ENCODE measurements at places on chromosomes 13 and 19. TPM values are rescaled to one million over a fixed set of nuclear protein-coding genes. Genes with fewer than 3 reads are reported as not detected.

HNRNPM gene
- 225 TPM for total RNA-seq

APOC4 gene
- total RNA-seq = not detected

DNA sequence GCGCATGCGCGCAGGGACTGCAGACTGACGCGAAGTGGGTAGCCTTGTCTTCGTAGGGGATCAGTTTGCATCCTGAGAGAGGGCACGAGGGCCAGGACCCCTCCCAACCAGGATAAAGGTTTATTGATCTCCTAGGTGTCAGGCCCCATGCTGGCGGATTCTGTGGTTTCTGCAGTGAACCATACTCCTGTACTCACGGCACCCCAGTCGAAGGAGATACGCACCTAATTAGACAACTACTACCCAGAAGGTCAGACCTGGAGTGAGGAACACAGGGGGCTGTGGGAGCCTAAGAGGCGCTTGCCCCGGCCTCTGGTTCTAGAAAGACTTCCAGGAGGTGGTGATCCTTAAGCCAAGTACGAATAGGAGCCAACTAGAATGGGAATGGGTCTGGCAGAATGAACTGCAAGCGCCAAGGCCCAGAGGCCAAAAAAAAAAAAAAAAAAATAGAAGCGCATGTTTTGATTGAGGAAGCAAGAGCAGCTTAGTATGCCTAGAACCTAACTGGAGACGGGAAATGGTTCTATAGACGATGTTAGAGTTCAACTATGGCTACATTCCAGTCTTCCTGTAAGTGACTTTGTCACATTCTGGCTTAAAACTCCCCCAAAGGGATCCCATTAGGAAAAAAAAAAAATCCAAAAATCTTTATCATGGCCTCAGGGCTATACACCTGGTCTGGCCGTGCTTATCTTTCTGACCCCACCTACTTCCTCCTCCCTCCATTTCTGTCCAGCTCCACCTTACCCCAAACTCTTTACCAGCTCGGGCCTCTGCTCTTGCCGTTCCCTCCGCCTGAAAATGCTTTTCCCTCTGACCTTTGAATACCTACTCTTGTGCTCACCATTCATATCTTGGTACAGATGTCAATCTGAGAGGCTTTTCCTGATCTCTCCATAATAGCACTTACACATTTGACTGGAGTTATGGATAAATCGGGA, 902 bp upstream of the ZNF428 start:
- DNase-seq = no peak

DNA sequence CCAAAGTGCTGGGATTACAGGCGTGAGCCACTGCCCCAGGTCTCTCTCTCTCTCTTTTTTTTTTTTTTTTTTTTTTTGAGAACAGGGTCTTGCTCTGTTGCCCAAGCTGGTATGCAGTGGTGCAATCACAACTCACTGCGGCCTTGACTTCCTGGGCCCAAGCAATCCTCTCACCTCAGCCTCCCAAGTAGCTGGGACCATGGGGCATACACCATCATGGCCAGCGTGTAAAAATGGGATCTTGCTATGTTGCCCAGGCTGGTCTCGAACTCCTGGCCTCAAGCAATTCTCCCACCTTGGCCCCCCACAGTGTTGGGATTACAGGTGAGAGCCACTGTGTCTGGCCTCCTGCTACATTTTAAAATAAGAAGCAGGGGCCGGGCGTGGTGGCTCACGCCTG, 19.1 kb upstream of the FBN3 start:
- DNase-seq = no peak

DNA sequence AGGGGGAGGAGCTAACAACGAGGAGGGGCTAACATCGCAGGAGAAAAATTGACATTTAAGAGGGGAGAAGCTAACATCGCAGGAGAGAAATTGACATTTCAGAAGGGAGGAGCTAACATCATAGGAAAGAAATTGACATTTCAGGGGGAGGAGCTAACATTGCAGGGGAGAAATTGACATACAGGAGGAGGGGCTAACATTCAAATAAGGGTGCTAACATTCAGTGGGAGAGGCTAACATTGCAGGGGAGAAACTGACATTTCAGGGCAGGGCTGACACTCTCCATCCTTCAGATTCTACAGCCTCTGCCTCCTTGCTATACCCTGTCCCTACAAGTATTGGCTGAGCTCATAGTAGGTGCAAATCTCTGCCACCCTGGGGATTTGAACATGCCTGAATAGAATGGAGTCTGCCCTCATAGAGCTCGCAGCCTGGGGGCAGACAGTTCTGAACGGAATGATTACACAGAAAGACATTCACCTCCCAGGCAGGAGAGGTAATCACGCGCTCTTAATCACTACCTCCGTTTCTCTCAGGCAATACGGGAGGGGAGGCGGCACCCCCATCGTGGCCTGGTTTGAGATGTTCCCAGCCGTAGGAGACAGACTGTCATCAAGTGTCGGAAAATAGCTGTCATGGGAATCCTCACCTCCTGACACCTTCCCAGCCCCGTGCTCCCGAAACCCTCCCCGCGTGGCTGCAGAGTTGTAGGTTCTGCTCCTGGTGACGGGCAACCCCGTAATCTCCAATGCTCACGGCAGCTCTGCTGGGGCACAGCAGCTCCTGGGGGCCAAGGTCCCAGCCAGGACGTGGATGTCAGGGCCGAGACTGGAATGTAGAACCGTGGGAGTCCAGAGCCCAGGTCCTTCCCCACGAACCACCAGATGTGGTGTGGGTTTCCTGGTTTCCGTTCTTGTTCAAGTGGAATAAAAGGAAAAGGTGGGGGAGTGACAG, 9.5 kb downstream of the GPR32 start:
- no peak for DNase-seq

DNA sequence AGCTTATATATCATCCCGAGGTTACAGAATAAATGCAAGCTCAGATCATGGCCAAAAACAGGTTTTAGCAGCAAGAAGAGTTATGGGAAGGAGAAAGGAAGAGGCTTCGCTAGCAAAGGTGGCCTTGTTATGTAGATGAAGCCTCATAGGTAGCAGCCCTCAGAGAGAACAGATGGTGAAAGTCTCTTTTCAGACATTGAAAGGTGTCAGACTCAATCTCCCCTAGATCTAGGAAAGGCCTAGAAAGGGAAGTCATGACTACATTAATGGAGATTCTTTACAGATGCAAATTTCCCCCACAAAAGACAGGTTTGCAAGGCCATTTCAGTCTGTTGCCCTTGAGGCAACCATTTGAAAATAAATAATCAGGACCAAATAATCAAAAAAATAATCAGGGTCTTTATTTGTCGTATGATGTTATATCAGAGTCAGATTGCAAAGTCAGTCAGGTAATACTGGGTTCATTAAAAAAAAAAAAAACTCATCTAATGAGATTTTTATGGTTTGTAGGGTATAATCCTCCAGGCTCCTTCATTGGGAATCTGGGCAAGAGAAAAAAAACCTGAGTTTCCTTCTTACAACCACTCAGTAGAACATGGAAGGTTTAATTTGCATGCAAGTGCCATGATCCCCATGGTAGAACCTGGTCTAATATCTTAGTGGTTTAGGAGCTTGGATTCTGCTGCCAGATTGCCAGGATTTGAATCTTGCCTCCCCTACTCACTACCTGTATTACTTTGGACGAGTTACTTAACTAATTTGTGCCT, 50.8 kb upstream of the HTR2A start:
- no peak for DNase-seq
